ENCODE measurements at places on chromosomes 5 and 9. TPM values are rescaled to one million over a fixed set of nuclear protein-coding genes. Genes with fewer than 3 reads are reported as not detected.

The CTXN3 gene
- total RNA-seq: not detected

DNA sequence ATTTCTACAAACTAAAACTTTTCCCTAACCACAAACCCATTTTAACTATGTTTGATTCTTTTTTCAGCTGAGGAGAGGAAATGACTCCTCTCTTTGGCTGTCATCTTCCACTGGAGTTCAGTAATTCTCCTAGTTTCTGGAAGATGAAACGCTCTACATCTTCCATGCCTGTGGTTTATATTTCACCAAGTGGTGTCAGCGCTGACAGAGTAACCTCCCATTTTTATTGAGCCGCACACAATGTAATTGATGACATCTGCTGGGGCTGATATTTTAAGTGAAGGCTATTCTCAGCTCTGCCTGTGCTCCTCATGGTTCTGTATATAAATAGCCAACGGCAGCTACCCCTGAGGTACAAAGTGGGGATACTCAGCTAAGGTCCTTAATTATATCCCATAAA lies 234.6 kb downstream of the SPOCK1 start:
- DNase-seq: no peak

The ADAMTSL1 gene
- total RNA-seq: not detected

- DNase-seq: no peak
Observed at GRCh38 chr9:19020886-19021455, 12.0 kb downstream of the SAXO1 start.

All from HepG2 (cell line).